T-cell (primary cell): ENCODE measurements at places on chromosomes 2 and 18.

- DNase-seq: no peak
Measured at GRCh38 chr2:85584857-85585780, 888 bp downstream of the VAMP5 start.

GRCh38 chr2:74444498-74445318 is 3.0 kb upstream of the RTKN start:
- DNase-seq: no peak

- no peak for DNase-seq
Measured at GRCh38 chr2:88607416-88607815, 19.8 kb downstream of the EIF2AK3 start.

- DNase-seq: no peak
Measured at GRCh38 chr2:240433973-240434727, 1.3 kb upstream of the GPC1 start.

DNA sequence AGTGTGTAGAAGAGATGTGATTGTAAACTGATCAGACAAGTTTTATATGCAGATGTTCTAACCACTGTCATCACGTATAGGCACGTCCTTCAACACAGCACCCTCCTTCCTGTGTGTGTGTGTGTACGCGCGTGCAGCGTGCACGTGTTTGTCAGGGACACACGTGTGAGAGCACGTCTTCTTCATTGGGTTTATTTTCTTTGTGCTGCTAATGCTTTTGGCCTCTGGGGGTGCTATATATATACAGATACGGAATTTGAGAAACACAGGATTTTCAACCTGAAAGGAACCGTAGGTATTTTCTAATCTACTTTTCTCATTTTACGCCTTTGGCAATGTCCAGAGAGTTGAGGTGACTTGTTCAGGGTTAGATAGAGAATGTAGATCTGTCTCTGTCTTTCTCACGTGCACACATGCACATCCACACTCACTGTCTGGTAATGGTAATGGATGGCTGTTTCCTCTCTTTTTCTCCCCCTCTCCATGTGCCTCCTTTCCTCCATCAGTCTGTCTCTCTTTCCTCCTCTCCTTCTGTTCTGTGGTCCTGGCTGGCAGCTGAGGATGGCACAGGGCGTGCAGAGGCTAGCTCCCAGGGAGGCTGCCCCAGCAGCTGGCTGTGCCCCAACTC is 13.4 kb upstream of the CELF4 start:
- no peak for DNase-seq

DNA sequence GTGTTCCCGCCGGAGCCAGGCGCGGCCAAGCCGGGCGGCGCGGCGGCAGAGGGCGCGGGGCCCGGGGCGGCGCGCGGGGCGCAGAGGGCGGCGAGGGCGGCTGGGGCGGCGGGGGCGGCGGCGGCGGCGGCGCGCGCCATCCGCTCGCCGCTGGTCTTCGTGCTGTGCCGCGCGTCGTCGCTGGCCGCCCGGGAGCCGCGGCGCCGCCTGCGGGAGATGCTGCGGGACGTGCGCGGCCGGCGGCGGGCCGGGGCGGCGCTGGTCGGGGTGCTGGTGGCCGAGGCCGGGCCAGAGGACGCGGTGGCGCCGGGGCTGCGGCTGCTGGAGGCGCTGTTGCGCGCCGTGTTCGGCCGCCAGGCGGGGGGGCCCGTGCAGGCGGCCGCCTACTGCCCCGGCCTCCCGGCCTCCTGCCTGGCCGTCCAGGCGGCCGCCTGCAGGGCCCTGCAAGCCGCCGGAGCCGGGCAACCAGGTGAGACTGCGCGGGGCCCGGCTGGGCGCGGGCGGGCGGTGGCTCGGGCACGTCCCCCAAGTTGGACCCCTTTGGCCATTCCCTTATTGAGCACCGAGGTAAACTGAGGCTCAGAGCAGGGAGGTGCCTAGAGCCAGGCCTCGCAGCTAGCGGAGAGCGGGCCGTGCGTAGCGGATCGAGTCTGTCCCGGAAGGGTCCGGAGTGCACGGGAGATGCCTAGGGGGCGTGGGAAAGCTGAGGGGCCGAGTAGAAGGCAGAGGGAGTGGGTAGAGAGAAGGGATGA is 584 bp downstream of the C2orf72 start:
- DNase-seq: no peak

- no peak for DNase-seq
Measured at GRCh38 chr2:1512321-1513289, 99.3 kb downstream of the TPO start.

GRCh38 chr18:24400587-24400986 is 3.0 kb upstream of the OSBPL1A start:
- DNase-seq: no peak

- DNase-seq: no peak
Measured at GRCh38 chr2:27109083-27109482, 9.8 kb downstream of the CGREF1 start.

DNA sequence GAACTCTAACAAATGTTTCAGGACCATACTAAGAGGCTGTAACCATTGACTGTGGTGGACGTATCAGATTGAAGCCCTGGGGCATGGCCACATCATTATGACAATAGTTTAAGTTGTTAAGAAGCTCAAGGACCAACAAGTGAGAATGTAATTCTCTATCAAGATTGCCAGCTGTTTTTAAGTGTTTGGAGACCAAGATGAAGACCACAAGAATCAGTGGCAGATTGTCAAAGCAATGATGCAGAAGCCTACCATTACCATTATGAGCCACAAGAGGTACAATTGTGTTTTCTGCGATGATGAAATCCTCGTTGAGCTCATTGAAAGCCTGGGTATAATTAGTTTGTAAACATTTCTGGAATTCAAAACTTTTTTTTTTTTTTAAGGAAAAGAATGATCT is 261.1 kb upstream of the ZEB2 start:
- no peak for DNase-seq

- no peak for DNase-seq
Measured at GRCh38 chr2:149170156-149170555, 131.7 kb downstream of the LYPD6B start.

DNA sequence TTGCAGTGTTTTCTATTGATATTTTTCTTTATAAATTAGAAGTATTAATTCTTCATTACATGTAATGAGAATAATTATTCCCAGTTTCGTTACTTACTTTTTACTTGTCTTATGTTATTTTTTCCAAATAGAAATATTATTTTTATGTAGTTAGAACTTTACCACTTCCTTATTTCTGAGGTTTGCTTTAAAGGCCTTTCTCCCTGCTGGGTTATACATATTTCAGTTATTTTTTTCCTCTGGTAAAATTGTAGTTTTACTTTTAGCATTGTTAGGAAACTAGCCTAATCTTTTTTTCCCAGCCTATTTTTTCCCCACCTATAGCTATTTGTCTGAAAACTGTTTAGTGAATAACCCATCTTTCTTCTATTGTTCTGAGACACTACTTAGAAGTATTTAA is 17.1 kb downstream of the RNF144A start:
- no peak for DNase-seq

GRCh38 chr18:50917021-50917420 is 38.1 kb downstream of the ME2 start:
- no peak for DNase-seq

DNA sequence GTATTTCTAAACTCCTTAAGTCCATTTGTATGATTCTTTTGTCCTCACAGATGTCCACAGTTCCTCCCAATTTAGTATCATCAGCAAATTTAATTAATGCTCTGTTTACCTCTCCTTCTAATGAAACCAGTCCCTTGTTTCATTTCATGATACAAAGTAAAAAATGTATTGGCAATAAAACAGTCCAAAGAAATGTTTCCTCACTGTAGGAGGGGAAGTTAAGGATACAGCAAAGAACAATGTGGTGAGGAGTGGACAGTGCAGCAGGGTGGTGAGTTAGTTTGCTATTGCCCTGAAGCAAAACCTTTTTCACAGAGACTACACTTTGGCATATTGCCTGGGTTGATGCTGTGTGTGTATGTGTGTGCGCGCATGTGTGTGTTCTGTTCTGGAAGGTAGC is 401.5 kb downstream of the ARHGAP15 start:
- no peak for DNase-seq

DNA sequence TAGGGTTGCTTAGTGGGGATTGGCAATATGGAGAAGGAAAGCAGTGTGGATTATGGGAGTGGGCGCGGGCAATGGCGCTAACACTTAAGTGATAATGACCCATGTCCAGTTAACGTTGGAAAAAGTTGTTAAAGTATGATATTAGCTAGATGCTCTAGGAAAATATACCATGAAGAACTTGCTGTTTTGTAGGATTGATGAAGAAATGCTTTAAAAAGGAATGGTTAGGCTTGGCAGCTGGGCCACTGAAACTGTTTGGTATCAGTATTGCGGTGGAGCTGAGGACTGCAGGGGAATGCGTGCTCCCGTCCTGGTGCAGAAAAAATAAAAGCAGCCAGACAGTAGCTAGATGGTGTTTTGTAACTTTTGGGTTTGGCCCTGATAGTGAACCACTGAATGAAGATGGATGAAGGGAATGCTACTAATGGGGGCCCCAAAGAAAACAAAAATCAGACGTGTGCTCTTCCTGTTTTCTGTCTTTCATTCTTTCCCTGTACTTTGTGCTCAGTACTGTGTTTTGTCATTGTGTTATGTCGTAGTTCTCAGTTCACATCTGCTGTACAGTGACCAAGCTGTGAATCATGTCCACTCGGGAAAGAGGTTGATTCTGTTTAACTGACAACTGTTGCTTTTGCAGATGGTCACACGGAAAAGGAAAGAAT is 999 bp downstream of the INSIG2 start:
- DNase-seq: peak; percentile 9

GRCh38 chr2:37779611-37780386 is 108.4 kb upstream of the CDC42EP3 start:
- DNase-seq: no peak

DNA sequence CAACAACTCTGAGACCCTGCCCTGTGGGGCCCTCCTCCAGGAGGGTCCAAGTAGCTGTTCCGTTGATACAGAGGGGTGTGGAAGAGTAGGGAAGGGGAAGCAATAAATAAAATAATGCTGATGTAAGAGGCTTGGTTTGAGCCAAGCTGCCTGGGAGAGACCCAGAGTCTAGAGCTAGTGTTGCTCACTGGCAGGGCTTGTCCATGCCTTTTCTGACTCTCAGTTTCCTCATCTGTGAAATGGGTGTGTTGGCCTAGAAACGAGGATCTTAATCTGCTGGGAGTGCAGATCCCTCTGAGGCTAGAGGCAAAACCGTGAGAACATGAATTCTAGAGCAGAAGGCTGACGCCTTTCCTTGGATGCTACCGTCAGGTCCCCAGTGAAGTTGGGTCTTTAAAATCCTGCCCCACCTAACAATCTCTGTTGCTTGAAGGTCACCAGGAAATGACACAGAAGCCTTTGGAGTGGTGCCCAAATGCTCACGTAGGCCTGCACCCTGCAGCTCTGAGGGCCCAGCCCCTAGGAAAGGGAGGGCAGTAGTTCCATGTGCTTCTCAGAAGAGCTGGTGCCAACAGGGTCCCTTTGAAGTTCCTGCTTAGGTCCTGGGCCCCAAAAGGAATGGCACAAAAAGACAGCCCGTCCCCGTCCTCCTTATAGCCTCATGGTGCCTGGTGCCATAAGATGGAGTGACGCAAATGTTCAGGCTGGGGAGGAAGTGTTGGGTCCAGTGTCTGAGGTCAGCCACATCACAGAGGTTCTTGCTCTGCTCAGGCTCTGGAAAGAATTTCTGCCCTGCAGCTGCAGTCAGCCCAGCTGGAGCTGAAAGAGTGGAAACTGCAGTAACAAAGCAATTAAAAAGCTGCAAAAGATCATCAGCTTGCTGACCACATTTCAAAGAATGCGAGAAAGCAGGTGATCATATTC is 73.2 kb upstream of the SMAD2 start:
- DNase-seq: no peak

- DNase-seq: no peak
Measured at GRCh38 chr2:21299411-21299810, 175.6 kb downstream of the TDRD15 start.

GRCh38 chr2:120995656-120996190 is 260.1 kb downstream of the GLI2 start:
- no peak for DNase-seq

DNA sequence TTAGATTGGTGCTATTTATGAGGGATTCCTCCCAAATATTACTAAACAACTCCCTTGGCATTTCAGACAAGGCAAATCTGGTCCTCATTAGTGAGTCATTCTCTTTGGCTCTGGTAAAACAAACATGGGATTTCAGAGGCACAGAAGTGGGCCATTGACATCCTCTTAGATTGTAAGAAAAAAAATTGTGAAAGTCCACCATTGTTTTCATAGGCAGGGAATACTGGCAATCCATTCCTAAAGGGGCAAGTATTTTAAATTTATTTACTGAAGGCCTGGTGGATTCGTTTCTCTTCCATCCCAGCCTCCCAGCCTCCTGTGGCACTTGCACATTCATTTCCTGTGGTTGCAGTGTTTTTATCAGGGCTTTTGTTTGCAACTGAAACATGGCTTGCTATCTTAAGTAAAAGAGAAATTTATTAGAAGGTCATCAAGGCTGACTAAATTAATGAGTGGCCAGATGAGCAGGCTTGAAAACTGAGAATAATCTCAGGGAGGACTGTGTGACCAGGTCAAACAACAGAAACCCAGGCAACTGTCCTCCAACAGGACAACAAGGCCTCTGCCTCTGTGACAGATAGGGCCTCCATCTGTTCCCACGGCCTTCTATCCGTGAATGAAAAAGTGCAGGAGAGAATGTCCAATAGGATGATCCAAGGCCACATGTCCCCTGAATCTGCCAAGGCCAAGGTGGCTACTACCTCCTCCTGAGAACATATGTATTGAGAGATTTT is 23.1 kb upstream of the TNFAIP6 start:
- DNase-seq: no peak

DNA sequence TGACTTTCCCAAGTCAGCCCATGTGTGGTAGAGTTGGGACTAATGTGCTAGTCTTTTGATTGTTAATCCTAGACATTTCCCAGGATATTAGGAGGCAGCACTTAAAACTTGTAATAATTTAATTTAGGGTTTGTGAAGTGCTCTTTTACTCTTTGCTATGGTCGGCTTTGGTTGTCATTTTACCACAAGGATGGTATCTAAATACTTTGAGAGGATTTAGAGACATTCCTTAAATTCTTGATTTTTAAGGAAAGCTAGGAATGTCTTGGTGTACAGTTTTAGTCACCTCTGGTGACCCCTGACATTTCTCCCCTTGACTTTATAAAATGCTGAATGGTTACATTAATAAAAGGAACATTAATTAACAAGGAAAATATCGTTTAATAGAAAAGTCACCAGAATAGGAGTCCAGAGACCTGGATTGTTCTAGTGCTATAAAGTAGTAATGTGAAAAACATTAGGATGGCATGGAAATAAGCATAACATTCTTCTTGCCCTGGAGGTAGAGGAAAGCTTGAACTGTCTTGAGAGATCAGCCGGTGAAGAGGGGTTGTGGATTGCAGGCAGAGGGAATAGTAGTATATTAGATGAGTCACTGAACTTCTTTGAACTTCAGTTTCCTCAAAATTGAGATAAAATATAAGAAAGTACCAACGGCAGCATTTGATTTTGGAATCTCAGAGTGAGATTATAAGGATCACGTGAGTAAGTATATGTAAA is 209.2 kb downstream of the MCFD2 start:
- no peak for DNase-seq

GRCh38 chr2:165239856-165240515 is 772 bp downstream of the SCN2A start:
- DNase-seq: no peak

DNA sequence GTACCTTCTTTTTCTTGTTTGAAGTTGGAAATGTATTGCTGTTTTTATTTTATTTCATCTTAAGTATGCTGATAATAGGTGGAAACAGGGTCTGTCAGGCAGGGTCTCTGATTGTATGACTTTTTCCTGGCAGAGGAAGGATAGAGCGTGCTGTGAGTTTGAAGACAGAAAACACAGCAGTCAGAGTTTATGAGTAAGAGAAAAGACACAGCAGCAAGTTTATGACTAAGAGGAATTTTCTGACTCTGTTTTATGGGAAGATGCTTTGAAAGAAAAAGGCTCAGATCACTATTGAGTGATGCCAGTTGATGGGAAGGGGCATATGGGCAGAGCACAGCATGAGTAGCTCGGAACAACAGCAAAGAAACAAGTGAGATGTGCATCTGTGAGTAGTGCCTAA is 379.1 kb downstream of the MEIS1 start:
- DNase-seq: no peak
